Left lobe of liver (tissue), 2 donors: ENCODE measurements at places on chromosomes 4 and X. TPM values are rescaled to one million over a fixed set of nuclear protein-coding genes. Genes with fewer than 3 reads are reported as not detected.

- peak; percentile 94 for DNase-seq
These were observed 30.9 kb downstream of the PDLIM3 start for GRCh38 chr4:185504098-185505047.

DNA sequence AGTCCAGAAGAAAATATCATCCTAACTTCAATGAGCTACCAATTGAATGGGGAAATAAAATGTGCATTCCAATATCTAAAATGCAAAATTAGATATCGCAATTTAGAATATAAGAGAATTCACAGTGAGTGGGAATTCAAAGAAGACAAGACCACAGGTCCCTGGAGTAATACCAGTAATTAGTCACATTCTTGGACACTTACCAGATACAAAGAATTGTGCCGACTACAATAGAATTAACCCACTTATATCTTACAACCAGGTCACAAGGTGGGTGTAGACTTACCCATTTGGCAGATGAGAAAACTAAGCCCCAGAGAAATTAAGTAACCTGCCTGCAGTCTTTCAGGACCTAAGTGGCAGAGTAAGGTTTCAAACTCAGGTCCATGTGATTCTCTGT lies 84.3 kb upstream of the C1QTNF7 start:
- DNase-seq, result no peak

GRCh38 chrX:30212172-30212571 lies 3.2 kb upstream of the MAGEB2 start:
- no peak for DNase-seq

GRCh38 chrX:29299684-29300083 lies 712.4 kb downstream of the IL1RAPL1 start:
- DNase-seq, result no peak

The SULT1B1 gene
- 31.0 TPM for total RNA-seq

The ERVMER34-1 gene
- total RNA-seq, result not detected

The CABS1 gene
- total RNA-seq, result not detected
